ENCODE measurements at places on chromosomes 5 and 9.
A peak's percentile ranks its signal among the peaks of the same experiment; 100 is the strongest.

DNA sequence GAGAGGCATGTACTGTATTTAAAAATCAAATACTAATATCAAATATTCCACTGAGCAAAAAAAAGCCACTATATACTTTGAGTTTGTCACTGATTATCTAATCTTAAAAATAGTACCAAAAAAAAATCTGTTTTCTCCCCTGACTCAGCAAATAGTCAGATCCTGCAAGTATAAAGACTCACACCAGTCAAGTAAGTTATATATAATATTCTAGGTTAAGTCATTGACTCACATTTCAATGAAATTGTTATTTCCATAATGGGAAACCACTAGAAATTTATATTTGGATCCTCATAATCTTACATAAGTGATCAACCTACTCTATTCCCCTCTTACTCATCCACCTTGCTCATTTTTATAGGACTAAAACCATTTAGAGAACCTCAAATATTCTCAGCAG lies 447.2 kb upstream of the MEF2C start:
- DNase-seq = no peak

- DNase-seq = peak; percentile 63
Measured at GRCh38 chr9:123686131-123686828, 243.6 kb downstream of the DENND1A start.

GRCh38 chr9:115689331-115689730 lies 464.3 kb upstream of the PAPPA start:
- DNase-seq = no peak

GRCh38 chr5:15669826-15670225 lies 169.8 kb downstream of the FBXL7 start:
- no peak for DNase-seq

GRCh38 chr9:130607640-130608420 lies 28.5 kb downstream of the FUBP3 start:
- DNase-seq = no peak

DNA sequence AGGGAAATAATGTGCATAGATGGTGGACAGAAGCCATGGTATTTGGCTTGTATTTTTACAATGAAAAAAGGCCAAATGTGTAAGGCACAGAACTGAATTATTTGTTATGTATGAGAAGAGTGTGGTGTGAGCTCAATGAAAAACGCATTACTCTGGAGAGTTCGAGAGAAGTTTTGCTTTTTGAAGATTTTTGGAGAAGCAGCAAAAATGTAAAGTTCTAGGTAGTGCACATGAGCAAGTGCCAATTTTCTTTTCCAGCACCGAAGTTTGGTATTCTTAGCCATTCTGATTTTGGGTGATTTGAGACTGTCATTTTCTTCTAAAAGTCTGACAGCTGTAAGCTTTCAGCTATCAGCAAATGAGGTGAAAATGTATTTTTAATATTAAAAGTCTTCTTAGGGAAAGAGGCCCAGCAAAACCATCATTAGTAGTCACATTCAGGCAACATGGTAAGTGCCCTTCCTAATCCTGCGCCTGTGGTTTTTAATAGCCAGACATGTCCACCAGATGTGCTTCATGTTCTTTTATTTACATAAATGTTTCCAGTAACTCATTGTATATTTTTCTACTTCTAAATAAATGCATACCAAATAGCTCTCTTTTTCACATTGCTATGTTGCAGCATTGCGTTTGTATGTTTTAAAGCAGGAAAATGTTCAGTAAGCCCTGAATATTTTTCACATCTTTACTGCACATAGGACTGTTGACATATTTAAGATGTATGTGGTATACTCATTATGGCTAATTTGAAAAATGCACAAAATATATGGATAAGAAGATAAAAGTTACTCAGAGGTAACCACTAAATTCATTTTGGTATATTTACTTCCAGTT lies 50.4 kb downstream of the RASGRF2 start:
- DNase-seq = no peak

DNA sequence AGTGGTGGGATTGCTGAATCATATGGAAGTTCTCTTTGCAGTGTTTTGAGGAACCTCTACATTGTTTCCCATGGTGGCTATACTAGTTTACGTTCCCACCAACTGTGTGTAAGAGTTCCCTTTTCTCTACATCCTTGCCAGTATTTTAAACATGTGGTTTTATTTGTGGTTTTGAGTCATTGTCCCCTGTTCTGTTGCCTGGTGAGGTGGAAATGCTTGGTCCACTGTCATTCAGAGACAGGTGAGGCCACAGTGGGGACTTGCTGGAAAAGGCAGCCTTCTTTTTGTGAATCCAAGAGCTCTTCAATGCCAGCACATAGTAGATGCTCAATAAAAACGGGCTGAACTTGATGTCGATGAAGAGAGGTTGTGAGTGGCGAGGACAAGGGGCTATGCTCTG lies 44.2 kb downstream of the SH3PXD2B start:
- no peak for DNase-seq

GRCh38 chr5:34487159-34487879 lies 168.8 kb upstream of the RAI14 start:
- no peak for DNase-seq

DNA sequence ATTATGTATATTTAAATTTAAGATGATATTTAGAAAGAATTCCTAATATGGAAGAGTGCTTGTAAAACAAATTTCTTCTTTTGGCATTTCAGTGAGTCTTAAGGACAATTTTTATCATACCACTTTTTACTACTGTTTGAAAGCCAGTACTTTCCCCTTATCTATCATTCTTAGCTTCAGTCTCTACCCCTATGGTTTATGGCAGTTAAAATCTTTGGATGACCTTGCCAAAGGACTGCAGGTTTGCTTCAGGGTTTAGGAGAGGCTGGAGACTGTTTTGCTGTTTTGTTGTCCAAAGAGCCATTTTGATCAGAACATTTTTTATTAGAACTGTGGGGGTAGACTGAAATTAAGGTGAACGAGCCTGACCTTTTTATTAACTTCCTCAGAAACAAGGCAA lies 30.8 kb downstream of the SLC38A9 start:
- no peak for DNase-seq

DNA sequence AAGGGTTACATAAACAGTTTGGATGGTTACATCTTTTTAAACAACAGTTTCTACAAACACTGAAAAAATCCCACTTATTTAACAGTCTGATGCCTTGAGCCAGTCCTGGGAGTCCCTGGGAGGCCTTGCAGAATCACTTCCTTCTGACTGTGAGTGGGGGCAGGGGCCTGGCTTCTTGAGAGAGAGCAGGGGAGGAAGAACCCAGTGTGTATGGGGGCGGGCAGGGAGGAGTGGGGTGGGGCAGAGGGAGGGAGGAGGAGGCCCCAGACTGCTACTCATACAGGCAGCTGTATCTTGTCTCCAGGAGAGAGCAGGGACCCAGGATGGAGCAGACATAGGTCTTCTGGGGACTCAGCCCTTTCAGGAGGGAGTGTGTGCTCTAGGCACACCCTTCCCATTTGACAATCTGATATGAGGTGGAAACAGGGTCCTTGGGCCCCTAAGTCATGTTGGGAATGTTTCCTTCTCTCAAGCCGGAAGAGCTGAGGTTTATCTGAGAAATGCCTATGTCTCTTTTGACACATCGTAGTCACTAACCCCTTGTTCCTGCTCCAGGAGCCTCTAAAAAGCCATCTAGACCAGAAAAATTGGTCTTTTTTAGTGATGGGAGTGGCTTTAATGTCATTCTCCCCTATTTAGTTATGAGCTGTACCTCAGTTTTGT lies 52.8 kb downstream of the IRF1 start:
- DNase-seq = no peak

DNA sequence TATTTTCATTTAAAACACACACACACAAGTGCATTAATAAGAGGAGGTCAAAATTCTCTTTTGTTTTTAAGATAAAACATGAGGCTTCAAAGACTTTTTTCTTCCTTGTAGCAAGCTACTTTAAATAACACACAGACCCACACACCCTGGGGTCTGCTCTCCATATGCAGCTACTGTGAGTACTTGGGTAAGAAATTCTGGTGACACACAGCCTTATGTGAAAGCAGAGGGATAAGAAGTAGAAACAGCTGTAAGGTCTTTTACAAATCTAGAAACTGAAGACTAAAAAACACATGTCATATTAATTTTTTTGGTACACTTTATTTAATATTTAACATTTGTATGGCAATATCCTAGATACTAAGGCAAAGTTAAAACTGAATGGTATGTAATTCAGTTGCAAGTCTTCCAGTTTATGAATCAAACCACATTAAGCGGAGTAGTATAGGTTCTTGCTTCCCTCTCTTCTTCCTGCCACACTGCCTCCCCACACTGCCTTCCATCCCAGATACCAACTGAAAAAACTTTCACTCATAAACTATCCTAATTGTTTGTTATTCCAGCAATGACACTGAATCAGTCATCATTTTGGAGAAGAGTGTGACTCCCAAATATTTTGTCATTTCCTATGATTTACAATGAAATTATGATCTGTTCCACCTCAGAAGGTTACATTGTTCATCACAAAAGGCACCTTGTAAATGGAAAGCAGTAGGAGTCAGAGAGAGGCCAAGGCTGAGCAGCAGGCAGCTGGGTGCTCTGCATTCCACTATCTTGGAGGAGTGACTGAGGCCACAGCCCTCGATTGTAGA lies 92.0 kb downstream of the PLCXD3 start:
- DNase-seq = no peak

- DNase-seq = no peak
Measured at GRCh38 chr5:86124333-86124732, 493.4 kb upstream of the COX7C start.

DNA sequence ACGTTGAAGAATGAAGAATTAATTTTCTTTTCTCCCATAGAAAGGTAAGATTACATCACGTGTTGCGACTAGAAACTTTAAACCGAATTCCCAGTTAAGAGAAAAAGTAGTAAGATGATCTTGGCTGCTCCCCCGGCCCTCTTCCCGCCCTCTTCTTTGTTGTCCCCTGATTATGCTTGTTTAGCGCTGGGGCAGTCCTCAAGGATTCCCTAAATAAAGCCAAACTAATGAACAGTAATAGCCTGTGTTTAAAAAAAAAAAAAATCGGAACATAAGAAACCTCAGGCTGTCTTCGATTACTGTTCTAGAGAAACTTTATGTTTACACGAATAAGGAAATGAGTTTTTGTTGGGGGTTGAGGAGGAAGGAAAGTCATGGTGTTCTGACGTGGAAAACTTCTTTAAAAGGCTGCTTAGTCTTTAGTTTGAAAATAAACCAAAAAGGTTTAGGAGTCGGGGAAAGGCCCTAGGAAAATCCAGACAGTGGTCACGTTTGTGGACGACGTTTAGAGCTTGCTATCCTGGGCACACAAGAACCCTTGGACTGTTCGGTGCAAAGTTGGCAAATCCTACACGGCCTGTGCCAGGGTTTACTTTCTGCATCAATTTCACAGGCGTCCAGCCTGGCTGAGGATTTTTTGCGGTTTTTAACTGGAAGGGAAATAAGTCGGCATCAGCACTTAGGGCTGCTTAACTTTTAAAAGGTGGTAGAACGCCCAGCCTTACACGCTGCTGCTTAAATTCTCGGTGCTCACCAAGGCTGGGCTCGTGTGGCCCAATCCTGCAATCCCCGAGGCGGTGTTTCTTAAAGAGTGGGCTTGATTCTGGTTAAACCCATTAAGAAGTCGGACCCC lies 1.1 kb upstream of the MAT2B start:
- DNase-seq = peak; percentile 36

DNA sequence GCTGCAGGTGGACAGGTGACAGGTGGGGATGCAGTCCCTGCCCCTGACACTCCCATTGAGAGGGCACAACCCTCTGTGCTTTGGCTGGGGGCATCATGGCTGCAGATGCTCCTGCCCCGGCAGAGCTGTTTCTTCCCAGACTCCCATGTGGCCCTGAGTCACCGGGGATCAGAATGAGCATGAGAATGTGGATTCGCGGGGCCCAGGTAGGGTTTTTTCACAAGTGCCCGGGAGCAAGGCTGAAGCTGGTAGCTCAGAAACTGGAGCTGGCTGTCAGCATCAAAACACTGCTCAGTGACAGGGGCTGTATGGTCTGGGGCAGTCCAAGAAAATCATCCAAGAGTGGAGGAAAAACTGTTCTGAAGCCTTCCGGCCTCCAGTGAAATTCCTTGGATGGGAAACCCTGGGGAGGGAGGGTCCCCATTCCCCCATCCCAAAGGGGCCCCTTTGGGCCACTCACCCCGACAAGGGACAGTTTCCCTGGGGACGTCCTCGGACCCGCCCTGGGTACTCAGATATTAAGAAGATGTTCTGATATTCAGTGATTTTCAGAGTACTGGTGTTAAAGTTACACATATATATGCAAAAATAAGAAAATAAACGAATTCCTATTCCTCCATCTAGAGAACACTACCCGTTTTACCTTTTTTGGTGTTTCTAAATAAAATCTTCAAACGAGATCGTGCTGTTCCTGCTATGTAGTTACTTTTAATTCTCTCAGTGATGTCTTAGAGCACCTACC lies 120.1 kb upstream of the LPCAT1 start:
- no peak for DNase-seq

- DNase-seq = no peak
Measured at GRCh38 chr9:60545878-60546385, 368.3 kb upstream of the SPATA31A5 start.

DNA sequence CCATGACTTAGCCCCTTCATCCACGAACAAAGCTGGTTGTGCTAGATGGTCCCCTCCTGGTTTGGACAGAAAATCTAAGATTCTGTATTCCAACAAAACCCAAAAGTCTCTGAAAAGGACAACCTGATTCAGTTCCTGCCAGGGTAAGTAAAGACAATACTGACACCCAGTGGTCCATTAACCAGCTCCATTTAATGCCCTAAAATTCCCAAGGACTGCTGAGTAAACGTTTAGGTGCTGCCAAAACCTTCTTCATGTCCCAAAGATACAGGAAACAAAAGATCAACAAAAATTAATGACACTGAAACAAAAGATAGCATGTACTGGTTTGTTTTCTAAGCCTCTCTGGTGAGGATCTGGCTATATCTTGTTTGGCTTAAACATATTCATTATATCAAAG lies 25.3 kb upstream of the PPP1R2B start:
- DNase-seq = no peak

GRCh38 chr9:107090218-107090617 lies 192.9 kb upstream of the RAD23B start:
- no peak for DNase-seq

GRCh38 chr5:1467341-1468246 lies 22.4 kb upstream of the SLC6A3 start:
- DNase-seq = no peak

GRCh38 chr5:137842296-137842695 lies 25.4 kb upstream of the MYOT start:
- no peak for DNase-seq

GRCh38 chr5:127031147-127031862 lies 947 bp upstream of the MARCHF3 start:
- no peak for DNase-seq

All from DMS79 (cell line).